Vagina (tissue), 2 donors: ENCODE measurements at places on chromosomes 12 and 14.

DNA sequence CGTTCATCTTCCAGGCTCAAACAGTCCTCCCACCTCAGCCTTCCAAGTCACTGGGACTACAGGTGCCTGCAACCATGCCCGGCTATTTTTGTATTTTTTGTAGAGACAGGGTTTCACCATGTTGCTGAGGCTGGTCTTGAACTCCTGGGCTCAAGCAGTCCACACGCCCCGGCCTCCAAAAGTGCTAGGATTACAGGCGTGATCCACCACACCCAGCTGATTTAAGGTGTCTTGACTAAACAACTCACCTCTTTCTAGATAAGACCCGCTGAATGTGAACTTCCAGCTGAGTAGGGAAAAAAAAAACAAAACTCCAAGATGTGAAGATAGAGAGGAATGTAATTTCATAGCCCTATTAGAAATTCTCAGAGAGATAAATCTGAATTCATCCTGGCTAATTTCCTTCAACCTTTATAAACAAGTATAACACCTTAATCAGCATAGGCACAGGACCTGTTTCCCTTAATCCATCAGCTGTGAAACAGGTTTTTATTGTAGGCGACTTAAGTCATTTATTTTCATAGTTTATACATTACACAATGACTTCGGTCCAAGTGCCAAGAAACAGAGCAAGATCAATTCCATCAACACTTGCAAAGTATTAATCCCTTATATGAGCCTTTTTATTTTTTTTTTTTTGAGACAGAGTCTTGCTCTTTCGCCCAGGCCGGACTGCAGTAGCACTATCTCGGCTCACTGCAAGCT lies 51.5 kb downstream of the HCAR2 start:
- no peak for DNase-seq

DNA sequence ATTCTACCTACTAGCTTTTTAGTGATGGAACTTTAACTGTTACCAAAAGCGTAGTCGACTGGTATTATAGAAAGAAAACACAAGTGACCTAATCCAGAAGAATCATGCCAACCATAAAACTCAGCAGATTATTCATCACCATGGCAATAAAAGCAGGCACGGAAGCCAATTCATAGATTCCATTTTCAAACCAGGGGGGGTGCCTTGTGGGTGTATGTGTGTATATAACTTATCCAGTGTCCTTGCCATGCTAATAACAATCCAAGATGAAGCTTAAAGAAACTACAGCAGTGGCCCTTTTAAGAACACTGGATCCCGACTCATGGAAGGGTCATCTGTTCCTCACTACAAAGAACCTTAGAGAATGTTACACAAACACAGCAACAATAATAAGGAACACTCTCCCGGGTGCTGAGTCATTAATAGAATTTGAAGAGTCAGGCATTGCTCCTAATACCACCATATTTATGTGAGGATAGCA lies 61.0 kb downstream of the EPS8 start:
- DNase-seq, result no peak

- no peak for DNase-seq
Observed at GRCh38 chr12:86838711-86839110, 582.5 kb upstream of the MGAT4C start.

- DNase-seq, result no peak
Observed at GRCh38 chr12:77161944-77162343, 96.6 kb upstream of the E2F7 start.

GRCh38 chr14:58866391-58866790 lies 228.6 kb downstream of the DACT1 start:
- no peak for DNase-seq
